ENCODE measurements at places on chromosomes 1 and 21.

- DNase-seq: no peak
These were observed 62.2 kb upstream of the WLS start for GRCh38 chr1:68294367-68295066.

- DNase-seq: no peak
These were observed 4.5 kb upstream of the CD101 start for GRCh38 chr1:116997066-116997465.

DNA sequence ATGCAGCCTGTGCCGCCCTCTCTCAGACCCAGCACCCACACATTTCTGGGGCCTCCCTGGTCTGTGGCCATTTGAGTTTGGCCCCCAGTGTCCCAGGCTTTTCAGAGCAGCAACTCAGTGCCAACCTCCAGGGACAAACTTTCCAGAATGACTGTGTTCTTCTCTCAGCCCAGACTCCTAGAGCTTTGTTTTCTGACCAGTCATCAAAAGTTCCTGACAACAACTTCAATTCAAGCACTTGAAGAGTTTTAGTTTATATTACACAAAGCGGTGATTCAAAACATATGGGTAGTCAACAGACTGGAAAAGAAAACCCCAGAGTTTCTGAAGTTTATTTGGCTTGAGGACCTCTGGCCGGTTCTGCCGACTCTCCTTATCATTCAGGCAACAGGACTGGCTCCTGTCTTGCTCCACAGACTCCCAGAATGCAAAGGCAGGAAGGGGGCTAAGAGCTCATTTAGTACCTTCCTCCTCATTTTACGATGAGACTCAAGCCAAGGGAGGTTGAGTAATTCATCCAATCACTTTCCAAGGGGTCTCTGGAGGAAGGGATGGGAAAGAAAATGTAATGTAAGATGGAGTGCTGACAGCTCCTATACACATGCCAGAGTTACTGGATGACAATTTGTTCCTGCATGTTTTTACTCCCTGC lies 27.0 kb upstream of the TIAM1 start:
- no peak for DNase-seq

- DNase-seq: no peak
These were observed 10.5 kb downstream of the SERINC2 start for GRCh38 chr1:31423418-31423947.

GRCh38 chr1:180256341-180257027 lies 26.4 kb downstream of the LHX4 start:
- no peak for DNase-seq

- no peak for DNase-seq
These were observed 78.5 kb downstream of the FHAD1 start for GRCh38 chr1:15325375-15326085.

- no peak for DNase-seq
These were observed 4.4 kb downstream of the TMEM200B start for GRCh38 chr1:29119121-29119929.

DNA sequence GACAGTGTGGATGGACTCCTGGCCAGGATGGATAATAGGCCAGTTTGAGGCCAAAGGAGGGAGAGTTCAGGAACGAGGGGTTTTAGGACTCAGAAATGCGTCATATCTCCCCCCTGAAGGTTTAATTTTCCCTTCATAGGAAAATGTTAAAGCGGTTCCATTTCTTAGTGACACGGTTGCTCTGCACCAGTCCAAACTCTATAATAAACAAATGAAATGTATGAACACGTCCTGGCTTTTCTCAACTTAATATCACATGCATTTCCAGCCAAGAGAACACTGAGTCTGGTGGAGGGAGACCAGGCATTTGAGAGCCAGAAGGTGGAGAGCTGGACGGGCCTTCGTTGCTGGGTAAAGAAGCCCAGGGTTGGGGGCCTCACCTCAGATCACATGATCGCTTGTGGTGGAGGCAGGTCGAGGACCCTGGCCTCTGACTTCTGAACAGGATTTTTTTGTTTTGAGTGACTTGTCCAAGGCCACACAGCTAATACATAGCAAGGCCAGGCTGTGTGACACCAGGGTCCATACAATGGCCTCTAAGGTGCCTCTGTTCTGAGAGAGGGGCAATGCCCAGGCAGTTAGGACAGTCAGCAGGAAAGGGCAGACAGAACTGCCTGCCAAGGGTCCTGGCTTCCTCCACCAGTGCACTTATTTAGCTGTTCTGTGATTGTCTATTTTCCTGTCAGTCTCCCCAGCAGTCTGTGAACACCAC lies 11.4 kb downstream of the SLC1A7 start:
- DNase-seq: no peak

- DNase-seq: no peak
These were observed 53.4 kb downstream of the TBX15 start for GRCh38 chr1:118934706-118935105.

- DNase-seq: no peak
These were observed 204.9 kb downstream of the MRPL39 start for GRCh38 chr21:25402134-25402961.

- no peak for DNase-seq
These were observed 330.1 kb downstream of the PLPP3 start for GRCh38 chr1:56249234-56249633.

- DNase-seq: no peak
These were observed 1.3 kb downstream of the FYB2 start for GRCh38 chr1:56817716-56818463.

DNA sequence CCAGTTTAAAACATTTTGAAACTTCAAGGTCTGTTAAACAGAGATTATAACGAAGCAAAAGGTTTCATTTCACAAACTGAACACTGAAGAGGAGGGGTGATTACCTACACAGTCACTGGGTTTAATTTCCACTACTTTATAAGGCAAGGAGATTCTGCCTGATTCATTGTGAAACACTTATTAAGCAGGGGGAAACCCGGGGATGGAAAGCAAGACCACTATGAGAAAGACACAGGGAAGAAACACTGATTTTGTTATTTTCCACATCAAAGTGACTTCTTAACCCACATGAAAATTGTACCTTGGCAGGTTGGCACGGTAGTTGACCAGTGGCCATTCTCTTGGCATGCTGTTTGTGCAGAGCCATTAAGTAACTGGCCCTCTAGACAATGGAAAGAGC lies 8.1 kb upstream of the F5 start:
- DNase-seq: no peak

- no peak for DNase-seq
These were observed 39.2 kb downstream of the ABCA4 start for GRCh38 chr1:94081566-94082344.

GRCh38 chr1:232045139-232045994 lies 418.8 kb downstream of the DISC1 start:
- DNase-seq: no peak

- DNase-seq: peak; percentile 58
These were observed 11.8 kb upstream of the RAB3B start for GRCh38 chr1:52002038-52002917.

DNA sequence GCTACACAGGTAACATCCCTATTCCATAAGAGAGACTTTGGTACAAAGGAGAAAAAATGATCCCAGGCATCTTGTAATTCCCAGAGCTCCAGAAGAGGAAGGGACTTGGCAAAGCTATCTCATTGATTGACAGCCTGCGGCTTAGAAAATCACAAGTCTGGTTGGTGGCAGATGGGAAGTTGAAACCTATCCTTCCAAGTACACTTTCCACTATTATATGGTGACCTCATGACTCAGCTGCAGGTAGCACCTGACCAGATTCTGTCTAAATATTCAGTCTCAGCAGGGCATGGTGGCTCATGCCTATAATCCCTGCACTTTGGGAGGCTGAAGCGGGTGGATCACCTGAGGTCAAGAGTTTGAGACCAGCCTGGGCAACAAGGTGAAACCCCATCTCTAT lies 89.9 kb downstream of the TIAM1 start:
- no peak for DNase-seq

GRCh38 chr21:26167593-26167992 lies 3.0 kb downstream of the APP start:
- DNase-seq: no peak

GRCh38 chr1:78627321-78627720 lies 7.1 kb downstream of the IFI44L start:
- no peak for DNase-seq

- no peak for DNase-seq
These were observed 52.9 kb downstream of the TNN start for GRCh38 chr1:175120511-175120910.

- DNase-seq: no peak
These were observed 567.9 kb downstream of the DPYD start for GRCh38 chr1:97352936-97353382.

DNA sequence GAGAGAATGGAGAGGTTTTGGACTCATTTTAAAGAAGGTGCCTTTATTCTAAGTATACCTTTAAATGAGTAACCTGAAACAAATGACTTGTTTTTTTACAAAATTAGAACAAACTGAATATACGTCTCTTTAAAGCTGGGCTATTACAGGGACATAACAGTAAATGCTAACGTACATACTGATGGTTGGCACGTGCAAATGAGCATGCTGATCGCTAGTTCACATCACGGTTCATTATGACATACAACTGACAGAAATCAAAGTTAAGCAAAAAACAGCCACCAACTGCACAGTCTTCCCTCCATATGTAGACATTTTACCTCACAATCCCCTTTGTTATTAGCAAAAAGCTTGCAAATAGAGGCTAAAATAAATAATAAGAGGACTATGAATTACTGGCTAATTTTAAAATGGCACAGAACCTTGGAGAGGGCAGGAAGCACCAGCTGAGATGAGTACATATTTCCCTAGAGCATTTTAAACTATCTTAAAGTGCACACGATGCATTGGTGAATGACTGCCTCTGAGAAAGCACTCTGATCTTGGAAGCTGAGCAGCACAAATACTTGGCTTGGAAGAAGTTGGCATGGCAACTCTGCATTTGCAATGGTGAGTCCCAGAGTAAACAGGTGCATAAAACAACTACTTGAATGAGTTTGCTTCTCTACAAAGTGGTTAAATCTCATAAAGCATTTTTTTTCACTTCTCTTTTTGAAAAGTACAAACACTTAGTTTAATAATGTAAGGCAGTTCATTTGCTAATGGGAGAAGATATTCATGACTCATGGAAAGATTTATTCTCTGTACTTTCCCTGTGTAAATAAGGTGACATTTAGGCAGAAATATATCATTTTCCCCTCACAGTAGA lies 204.7 kb downstream of the LHX8 start:
- no peak for DNase-seq

DNA sequence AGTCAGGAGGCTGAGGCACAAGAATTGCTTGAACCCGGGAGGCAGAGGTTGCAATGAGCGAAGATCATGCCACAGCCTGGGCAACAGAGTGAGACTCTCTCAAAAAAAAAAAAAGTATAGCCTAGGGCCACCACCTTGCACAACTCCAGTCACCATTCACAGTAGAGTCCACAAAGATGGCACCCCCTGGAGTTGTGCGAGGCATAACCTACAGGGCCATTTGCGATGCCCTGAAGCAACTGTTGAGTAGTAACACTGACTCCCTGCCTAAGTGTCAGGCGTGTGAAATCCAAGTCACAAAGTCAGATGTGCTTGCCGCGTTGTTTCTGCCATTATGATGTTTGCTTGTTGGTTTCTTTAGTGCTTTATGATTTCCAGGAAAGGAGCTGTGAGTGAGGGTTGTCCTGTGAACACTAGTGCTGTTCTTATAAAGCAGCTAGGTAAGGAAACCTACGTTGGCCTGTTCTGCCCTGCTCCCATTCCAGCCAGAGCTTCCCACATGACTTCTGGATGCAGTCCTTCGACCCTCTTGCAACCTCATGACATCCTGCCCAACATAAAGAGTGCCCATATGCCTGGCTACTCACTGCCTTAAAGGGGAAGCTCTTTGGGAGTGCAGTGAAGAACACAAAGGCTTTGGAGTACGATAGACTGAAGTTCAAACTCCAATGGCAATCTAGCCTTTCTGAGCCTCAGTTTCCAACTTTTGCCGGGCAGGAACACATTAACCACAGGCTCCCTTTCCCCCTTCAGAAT lies 29.8 kb downstream of the FHAD1 start:
- DNase-seq: no peak

DNA sequence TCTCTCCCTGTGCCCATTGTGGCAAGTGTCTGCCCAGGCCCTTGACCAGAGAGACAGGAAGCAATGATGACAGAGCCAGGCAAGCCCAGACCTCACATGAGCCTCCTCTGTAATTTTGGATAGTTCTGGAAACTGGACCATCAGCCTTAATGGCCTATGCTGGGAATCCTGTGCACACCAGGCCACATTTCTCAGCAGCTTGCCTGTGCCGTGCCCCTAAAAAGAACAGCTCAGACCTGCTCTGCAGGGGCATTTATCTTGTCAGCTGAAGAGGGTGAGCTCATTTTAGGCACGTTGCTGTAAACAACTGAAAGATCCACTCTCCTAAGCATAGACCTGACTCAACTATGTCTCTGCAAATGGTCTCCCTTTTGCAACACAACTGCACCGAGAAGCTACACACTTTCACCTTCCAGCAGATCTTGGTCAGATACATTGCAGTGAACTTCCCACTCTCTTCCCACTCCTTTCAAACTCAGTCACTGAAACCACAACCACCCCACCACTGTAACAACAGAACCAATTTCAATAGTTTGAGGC lies 53.5 kb upstream of the BACH1 start:
- no peak for DNase-seq

DNA sequence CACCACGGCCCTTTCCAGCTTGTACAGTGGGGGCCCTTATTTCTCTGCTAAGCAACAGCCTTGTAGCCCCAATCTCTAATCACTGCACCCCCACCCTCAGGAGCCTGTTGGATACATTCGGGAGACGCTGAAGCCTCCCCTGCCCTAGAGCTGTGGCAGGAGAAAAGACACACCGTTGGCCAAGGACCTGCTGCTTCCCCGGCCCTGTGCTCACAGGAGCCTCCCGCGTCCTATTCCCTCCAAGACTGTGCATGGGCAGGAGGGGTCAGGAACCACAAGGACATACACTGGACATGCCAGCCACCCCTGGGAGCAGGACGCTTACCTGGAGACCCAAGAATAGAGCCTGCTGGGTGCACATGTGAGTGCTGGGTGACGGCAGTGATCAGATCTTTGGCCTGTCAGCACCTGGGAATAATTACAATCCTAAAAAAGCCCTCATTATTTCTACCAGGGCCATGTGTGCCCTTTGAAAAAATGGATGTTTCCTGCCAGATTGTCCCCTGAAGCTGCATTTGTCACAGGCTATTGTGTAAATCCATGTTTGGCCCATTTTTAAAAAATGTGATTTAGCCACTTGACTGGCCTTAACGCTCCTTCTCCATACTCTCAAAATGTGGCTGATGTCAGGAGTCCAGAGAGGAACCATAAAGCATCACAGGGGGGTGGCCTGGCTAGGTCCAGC lies 590.6 kb downstream of the MATN1 start:
- no peak for DNase-seq

DNA sequence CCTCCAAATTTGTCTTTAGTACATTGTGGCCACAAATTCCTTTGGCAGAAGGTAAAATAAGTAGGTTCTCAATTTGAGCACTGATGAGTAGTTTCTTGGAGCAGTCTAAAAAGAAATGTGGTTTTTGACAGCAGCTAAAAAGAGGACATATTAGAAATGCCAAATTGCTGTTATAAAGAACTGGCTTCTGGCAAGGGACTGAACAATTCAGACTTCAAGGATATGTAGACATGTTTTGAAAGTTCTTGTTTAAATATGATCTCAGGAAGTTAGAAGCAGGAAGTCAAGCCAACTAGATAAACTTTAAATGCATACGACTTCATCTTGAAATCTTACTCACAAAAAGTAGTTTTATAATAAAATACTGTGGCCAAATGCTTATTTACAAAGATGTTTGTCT lies 18.8 kb downstream of the C1orf52 start:
- DNase-seq: no peak

Data from CD4-positive, alpha-beta T cell treated with Interleukin-17A for 4 hours (primary cell).